ENCODE measurements at places on chromosomes 5 and 9.

DNA sequence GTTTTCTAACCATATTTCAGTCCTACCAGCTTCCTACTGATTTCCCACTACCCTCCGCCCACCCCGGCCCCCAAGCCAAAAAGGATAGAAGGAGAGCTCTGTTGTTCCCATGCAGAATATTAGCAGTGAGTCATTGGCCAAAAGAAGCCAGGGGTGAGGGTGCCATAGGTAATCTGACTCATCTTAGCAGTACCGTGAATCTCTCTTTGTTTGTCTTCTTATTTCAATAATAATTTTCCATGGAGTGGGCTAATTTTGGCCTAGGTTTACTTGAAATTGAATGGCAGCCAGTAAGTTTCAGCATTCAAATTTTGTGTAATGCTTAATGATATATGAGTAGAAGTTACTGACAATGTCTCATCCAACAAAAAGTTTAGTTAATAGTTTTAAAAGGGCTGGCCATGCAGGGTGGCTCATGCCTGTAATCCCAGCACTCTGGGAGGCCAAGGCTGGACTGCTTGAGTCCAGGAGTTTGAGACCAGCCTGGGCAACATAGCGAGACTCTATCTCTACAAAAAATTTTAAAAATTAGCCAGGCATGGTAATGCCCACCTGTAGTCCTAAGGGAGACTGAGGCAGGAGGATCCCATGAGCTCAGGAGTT, 74.2 kb downstream of the C9orf152 start:
- no peak for DNase-seq

GRCh38 chr5:9956725-9957124, 293.0 kb downstream of the ATPSCKMT start:
- DNase-seq: no peak

DNA sequence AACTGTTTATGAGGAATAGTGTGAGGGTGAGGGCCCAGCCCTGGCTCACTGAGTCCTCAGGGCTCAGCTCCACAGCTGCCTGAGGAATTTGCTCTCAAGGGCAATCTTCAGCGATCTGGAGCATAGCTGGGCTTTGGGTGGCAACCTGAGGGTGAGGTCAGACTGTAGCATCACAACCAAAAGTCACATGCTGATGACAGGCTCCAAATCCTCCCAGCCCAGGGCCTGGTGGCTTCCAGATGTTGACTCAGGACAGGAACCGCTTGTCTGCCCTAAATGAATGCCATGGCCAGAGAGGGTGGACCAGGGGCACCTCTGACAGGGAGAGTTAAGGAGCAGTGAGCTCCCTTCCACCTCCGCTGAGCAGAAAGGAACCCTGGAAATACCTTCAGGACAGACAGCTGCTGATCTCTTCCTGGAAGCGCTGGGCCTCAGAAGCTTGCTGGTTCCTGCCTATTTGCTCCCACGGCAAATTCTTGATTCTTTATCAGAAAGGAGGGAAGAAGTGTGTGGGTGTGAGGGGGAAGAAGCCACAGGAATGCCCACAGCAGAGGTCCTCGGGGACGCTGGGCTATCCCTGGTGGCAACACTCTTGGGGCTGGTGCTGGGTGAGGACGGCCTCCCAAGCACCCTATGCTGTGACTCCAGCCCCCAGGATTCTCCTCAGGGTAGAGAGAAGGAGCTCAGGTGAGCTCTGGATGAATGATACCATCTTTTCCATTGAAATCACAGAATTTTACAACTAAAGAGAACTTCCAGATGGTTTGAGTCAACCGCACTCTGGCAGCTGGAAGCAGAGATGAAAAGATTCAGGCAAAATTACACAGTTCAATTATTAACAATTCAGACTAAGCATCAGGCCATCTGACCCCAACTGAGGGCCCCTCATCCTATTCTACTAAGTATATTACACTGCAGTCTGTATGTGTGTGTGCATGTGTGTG, 13.8 kb upstream of the CTSL start:
- DNase-seq: no peak

DNA sequence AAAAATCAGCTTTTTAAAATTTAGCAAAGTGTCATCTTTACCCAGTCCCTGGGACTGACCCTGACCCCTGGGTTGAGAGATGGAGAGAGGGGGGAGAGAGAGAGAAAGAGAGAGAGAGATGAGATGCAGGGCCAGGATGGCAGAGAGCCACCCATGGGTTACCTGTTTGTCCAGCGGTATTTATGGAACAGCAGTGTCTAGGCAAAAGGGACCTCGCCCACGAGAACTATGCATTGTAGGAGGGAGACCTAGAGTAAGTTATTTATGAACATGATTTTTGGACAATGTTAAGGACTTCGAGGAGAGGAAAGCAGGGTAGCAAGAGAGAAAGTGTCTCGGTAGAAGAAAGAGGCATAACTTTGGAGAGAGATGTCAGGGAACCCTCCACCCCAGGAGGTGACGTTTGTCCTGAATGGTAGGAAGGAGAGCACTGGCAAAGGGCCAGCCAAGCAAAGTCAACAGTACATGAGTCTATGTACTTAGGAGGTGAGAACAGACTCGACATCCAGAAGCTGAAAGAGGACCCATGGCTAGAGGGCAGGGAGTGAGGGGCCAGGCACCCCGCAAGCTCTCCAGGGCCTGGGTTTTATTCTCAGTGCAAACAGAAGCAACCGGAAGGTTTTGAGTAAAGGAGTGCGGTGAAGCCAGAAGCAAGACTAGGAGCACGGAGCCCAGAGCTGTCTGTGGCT, 30.5 kb upstream of the MSX2 start:
- peak; percentile 1 for DNase-seq

DNA sequence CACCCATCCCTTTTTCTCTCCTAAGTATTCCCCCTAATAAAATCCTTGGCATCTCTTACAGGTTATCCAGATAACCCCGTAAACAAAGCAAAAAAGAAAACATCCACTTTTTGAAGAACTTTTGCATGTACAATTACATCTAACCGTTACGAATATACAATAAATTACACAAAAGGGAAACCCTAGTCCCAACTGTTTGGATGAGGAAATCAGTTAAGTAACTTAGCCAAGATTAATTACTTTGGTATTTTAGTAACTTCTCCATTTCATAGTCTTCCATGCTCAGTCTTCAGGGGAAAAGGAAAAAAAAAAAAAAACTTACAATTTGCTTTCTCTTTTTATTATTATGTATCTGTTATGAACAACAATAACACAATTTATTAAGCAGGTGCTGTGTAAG, 212.9 kb downstream of the ACTL7B start:
- DNase-seq: no peak

DNA sequence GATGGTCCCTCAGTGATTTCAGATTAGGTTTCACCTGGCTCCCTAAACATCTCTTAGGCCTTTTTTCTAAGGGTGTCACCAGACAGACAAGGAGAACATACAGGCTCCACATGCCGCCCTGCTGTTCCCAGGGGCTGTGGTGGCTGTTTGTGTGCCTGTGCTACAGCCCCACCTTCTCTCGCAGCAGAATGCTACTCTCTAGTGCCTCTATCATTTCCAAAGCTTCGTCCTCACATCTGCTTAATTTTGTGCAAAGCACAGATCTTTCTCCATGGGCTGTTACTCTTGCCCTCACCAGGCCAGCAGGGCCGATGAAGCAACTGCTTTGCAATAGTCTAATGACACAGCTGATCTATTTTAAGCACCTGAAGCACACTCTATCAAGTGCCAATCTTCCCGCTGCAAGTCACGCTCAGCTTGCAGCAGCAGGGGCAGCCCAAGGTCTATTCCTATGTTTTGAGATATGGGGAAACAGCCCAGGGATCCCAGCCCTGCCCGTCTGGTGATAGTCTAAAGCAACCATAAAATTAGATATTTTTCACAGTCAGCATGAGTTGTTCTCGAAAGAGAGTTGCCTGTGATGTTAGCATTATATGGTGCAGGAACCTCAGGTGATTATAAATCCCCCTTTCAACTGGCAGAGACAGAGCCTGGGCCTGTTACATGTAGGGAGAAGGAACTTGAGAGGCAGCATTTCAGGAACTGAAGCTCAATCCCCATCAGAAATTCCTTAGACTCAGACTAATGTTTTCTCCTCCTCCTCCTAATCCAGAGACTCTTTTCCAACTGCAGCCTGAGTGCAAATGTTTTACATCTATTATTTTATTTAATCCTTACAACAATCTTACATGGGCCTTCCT, 12.7 kb downstream of the ABLIM3 start:
- DNase-seq: no peak

DNA sequence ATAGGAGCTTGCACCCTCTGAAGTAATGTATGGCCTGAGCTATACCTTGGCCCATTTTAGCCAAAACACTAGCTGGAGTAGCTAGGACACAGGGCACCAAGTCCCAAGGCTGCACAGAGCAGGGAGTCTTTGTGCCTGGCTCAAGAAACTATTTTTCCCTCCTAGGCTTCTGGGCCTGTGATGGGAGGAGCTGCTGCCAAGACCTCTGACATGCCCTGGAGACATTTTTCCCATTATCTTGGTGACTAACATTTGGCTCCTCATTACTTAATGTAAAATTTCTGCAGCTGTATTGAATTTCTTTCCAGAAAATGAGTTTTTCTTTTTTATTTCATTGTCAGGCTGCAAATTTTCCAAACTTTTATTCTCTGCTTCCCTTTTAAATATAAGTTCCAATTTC, 1099.2 kb downstream of the CDH18 start:
- DNase-seq: no peak

GRCh38 chr5:122921826-122922225, 76.4 kb downstream of the SNX24 start:
- DNase-seq: no peak

Data from NCI-H1105 (cell line).